ENCODE measurements at places on chromosomes 13 and 19.

GRCh38 chr13:97540696-97541095, 106.7 kb downstream of the RAP2A start:
- DNase-seq: no peak

DNA sequence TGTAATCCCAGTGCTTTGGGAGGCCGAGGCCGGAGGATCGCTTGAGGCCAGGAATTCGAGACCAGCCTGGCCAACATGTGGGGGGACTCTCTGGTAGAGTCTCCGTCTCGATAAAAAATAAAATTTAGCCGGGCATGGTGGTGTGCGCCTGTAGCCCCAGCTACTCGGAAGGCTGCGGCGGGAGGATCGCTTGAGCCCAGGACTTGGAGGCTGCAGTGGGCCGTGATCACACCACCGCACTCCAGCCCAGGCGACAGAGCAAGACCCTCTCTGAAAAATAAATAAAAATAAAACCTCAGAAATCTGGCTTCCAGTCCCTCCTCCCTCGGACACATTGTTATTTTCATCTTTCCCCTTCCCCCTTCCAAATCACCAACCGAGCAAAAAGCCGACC, 332 bp downstream of the IRGQ start:
- DNase-seq: no peak

DNA sequence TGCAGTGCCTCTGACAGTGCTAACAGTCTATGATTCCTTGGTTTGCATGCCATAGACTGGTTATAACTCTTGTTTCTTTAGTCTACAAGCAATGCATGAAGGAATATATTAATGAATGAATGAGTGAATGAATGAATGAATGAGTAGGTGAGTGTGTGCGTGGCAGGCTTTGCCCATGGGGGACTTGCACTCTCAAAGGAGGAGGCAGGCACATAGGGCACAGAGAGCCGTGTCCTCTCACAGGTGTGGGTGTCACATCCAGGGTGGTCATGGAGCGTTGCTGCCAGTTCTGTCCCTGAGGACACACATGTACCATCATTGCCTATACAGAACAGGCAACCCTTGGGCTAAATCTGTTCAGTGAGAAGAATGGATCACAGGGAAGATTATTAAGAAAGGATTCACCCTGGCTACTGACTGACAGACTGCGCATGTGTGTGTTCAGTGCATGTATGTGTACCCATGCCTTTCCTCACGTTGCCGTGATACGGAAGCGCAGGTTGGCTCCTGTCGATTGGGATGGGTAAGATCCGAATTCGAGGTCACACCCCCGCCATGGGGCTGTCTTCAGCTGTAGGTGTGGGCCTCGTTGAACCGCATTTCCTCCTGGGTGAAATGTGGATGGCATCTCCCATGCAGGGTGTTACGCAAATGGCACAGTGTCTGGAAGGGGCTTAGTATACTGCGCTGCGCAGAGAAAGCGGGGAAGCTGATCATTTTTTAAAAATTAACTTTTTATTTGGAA, 161.4 kb downstream of the STK24 start:
- no peak for DNase-seq

DNA sequence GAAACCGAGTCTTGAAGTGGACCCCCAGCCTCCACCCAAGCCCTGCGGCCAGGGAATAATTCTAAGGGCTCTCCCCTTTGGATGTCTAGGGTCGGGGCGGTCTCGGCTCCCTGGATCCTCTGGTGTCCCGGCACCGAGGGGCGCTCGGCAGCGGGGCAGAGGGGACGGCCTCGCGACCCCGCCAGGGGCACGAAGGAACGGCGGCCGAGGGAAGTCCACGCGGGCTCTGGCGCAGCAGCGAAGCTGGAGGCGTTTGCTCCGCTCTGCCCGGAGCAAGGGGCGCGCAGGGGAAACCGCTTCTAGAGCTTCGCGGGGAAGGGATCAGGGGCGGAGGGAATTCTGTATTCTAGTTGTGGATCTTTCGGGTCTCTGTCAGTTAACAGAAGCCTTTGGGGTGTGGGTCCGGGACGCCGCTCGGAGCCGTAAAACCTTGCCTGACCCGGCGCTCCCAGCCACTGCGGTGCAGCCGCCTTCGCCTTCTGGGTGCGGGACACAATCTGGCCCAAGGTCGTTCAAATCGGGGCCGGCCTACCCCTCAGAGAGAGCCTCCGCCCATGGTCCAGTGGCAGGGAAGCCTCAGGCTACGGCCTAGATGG, 118.2 kb downstream of the KCNRG start:
- no peak for DNase-seq

GRCh38 chr19:1016647-1017114, 4.2 kb downstream of the TMEM259 start:
- no peak for DNase-seq

DNA sequence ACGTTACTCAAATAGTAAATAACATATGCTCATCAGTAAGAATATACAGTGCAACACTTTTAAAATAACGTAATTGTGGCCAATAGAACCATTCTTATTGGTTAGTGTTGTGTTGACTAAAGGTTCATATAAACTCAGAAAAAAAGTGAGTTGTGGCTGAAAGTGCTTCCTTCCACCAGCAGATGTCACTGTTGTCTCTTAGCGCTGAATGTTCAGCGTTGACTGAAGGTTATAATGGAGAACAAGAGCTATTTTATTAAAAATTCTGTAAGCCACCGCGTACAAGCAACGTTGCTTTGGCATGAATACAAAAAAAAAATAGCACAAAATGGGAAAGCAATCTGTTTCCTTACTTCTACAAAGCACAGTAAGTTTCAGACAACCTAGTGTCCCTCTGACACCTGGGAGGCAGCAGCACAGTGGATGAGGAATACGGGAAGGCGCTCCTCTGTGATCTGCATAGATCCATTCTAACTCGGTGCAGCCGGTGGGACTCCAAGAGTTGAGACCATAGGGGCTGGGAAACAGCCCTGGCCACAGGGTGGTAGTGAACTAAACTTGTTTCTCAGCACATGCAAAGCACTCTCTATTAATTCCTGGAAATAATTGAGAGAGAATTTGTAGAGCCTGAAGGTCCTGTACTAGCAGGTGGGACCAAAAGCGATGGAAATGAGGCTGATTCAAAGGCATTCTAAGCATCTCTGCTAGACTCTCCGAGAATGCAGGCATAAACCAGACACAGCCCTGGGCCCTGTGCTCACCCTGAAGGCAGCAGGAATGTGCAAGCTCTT, 23.9 kb upstream of the OXGR1 start:
- DNase-seq: peak; percentile 37

- no peak for DNase-seq
These were observed 1193.0 kb downstream of the UQCRFS1 start for GRCh38 chr19:28019901-28020300.

GRCh38 chr13:80560609-80561008, 219.7 kb upstream of the SPRY2 start:
- no peak for DNase-seq

GRCh38 chr13:46903748-46904147, 6.9 kb upstream of the HTR2A start:
- DNase-seq: no peak

GRCh38 chr19:291561-292280, 518 bp upstream of the PLPP2 start:
- no peak for DNase-seq

- no peak for DNase-seq
These were observed 1598.8 kb upstream of the MIR17HG start for GRCh38 chr13:89748716-89749115.

DNA sequence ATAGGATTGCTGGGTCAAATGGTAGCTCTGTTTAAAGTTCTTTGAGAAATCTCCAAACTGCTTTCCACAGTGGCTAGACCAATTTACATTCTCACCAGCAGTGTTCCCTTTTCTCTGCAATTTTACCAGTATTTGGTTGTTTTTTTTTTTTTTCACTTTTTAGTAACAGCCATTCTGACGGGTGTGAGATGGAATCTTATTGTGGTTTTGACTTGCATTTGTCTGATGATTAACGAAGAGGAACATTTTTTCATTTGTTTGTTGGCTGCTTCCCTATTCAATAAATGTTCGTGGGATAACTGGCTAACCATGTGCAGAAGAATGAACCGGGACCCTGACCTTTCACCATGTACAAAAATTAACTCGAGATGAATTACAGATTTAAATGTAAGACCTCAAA, 31.2 kb downstream of the CYP4F2 start:
- DNase-seq: no peak

DNA sequence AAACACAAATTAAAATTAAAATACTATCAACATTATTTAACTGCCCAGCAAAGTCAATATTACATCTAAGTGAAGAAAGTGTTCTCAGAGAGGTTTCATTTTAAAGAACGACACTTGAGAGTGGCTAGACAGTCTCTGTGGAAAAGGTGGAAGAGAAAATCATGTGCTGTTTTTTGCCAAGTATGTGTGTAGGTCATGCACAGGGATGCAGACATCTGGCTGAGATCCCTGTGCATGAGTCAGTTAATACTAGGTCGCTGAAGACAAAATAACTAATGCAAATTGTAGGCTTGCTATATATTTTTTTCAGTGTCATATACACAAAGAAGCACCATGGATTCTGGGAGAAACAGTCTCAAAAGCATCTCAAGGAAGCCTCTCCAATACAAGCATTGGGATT, 44.3 kb upstream of the ENOX1 start:
- DNase-seq: no peak

All from NCI-H2227 treated with DMSO at 0.1 percent for 48 hours (cell line).